Testis (tissue), 5 donors: ENCODE measurements at places on chromosomes 12 and 14. TPM values are rescaled to one million over a fixed set of nuclear protein-coding genes. Genes with fewer than 3 reads are reported as not detected.

DNA sequence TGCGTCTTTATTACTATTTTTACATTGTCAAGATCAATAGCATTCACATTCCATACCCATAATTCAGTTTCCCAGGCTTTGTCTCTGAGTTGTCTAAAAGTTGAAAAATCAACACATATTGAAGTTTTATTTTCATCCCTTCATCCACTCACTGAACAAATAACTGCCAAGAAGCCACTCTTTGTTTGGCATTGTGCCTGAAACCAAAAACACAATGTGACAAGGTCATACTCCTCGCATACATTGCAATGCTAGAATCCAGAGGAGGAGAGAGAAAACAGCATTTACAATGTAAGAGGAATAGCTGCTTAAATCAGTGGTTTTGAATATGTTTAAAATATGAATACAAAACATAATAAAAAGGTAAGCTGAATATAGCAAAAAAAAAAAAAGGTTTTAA, 71.8 kb downstream of the CCDC60 start:
- DNase-seq: no peak

DNA sequence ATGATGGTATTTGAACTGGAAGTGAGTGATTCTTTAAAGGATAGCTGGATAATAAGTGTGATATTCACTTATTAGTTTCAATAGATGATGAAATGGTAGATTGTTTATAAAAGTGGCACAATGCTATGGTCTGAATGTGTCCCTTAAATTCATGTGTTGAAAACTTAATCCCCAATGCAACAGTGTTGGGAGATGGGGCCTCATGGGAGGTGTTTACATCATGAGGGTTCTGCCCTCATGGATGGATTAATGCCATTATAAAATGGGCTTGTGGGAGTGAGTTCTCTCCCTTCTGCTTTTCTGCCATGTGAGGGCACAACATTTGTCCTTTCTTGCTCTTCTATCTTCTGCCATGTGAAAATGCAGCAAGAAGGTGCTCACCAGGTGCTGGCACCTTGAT, 134.0 kb downstream of the SLC38A1 start:
- DNase-seq: no peak

DNA sequence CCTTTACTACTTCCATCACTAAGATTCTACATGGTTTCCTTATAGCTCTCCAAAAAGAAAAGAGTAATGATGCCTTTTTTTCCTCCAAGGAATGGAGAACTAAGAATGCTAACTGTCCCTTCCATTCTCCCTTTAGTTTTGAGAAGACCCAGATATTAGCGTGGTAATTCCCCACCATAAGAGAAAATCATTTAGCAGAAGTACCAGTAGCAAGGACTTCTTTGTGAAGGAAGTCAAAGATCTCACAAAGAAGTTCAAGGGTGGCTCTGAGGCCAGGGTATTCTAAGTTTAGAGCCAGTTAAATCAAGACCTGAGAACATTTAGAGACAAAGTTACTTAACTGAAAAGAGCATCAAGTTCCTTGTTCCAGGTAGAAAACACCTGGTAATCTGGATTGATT, 7.3 kb downstream of the USP15 start:
- no peak for DNase-seq

DNA sequence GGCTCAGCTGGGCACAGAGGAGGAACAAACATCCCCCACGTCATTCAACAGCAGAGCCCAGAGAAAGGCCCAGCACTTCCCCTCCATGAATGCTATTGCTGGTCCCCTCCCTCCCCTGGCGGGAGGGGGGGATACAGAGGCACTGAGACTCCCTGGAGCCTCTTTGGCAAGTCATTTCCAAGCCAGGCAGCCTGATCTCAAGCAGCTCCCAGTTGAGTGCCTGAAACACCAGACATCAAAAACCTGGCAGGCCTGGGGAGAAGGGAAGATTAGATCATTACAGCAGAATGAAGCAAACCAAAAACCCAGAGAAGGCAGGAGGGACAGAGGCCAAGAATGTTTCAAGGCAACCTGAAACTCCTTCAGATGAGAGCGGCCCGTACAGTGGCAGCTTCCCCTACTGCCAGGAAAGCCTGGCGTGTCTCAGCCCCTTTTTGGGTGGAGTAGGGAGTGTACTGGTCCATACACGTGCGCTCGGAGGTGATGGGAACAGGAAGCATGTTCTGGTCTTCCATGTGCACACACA, 92.1 kb downstream of the LRRC74A start:
- DNase-seq: no peak

- no peak for DNase-seq
Measured at GRCh38 chr14:68665131-68665530, 127.7 kb downstream of the ZFP36L1 start.

GRCh38 chr14:71621276-71621675, 311.0 kb upstream of the RGS6 start:
- no peak for DNase-seq

DNA sequence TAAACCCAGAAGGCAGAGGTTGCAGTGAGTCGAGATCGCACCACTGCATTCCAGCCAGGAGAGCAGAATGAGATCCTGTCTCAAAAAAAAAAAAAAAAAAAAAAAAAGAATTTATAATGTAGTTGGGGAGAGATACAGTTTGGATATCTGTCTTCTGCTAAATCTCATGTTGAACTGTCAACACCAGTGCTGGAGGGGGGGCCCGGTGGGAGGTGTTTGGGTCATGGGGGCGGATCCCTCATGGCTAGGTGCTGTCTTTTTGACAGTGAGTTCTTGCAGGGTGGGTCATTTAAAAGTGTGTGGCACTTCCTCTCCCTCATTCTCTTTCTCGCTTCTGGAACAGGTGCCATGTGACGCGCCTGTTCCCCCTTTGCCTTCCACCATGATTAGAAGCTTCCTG, 32.8 kb downstream of the CLIP1 start:
- DNase-seq: no peak

- DNase-seq: no peak
Measured at GRCh38 chr12:65712260-65713004, 111.9 kb upstream of the HMGA2 start.

DNA sequence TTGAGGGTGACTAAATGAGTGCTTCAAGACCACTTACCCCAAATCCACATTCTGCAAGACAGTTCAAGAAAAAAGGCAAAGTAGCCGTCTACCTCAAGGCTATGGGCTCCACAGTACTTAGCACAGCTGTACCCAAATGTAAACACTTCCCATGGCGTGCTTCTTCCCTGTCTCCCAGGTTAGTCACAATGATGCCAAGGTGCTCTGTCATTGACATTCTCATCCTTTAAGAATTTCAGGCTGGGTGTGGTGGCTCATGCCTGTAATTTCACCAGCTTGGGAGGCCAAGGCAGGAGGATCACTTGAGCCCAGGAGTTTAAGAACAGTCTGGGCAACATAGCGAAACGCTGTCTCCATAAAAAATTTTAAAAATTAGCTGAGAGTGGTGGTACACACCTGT, 51.2 kb upstream of the CERS5 start:
- DNase-seq: no peak

- DNase-seq: no peak
Measured at GRCh38 chr14:77557391-77557790, 58.8 kb upstream of the ISM2 start.

DNA sequence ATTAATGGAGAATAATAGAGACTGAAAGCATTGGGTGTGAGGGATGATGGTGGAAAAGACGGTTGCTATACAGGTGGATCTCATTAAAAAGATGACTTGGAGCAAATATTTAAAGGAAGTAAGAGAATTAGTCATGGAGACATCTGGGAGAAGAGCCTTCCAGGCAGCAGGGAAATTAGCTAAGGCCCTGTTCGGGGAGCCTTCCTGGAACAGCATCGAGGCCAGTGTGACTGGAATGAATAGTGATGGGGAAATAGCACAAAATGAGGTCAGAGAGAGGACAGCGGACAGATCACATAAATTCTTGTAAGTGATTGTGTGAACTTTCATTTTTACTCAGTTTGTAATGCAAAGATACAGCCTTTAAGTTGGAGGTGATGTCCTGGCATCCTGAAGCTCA, 842.3 kb downstream of the SLC6A15 start:
- no peak for DNase-seq

DNA sequence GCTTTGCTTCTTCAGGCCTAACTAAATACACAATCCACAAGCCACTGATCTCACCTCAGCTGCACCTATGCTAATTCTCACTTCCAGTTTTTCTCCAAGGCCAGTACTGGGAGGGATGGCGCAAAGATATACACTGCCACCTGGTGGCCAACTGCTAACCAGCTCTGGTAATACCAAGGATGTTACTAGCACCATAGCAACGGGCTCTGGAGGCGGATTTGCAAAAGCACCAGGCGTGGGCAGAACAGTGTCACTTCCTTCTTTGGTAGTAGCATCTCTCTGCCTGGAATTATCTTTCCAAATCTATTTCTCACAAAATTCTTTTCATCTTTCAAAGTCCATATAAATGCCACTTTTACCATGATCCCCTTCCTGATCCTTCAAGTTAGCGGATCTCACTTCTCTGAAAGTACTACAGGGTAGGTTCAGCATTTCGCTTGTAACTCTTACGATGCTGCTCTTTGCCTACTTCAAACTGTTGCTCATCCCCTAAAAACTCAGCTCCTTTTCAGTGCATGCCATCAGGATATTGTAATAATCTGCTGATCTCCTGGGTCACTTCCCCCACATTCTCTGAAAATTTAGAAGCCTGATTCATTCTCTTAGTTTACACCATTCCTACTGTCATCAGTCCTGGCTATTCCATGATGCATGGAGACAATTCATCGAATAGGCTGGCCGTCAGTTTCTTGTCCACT, 37.1 kb upstream of the FOXJ2 start:
- peak; percentile 89 for DNase-seq

GRCh38 chr12:127941332-127941731, 325.6 kb upstream of the TMEM132C start:
- DNase-seq: no peak

DNA sequence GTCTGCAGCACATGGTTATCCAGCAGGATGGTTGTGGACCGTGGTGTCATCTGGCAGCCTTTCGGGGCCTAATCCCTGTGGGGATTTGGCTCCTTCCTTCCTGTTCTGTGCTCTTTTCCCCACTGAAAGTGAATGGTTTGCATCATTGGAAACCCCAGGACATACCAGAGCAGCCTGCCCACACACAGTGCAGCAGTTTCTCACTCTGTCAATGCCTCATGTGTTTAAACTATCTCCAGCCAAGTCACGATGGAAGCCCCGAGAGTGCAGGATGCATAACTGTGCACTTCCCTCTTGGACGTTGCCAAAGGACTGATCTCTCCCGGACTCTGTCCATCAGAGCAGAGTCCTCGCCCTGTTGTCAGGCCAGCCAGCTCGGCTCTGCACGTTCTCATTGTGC, 29.0 kb upstream of the AMN start:
- peak; percentile 88 for DNase-seq

DNA sequence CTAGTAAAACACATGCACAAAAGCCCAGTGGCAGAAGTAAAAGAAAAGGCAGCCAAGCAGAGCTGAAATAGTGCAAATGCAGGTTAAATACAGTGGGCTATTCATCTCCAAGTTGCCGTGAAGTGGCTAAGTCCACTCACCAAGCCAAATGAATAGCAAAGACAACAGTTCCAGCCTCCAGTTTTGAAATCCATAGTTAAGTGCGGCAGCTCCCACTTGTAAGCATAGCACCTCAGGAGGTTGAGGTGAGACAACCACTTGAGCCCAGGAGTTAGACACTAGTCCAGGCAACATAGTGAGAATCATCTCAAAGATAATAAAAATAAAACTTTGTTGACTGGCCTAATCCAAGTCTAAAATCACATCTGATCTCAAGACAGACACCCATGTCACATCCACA, 9.8 kb upstream of the PHLDA1 start:
- DNase-seq: no peak

DNA sequence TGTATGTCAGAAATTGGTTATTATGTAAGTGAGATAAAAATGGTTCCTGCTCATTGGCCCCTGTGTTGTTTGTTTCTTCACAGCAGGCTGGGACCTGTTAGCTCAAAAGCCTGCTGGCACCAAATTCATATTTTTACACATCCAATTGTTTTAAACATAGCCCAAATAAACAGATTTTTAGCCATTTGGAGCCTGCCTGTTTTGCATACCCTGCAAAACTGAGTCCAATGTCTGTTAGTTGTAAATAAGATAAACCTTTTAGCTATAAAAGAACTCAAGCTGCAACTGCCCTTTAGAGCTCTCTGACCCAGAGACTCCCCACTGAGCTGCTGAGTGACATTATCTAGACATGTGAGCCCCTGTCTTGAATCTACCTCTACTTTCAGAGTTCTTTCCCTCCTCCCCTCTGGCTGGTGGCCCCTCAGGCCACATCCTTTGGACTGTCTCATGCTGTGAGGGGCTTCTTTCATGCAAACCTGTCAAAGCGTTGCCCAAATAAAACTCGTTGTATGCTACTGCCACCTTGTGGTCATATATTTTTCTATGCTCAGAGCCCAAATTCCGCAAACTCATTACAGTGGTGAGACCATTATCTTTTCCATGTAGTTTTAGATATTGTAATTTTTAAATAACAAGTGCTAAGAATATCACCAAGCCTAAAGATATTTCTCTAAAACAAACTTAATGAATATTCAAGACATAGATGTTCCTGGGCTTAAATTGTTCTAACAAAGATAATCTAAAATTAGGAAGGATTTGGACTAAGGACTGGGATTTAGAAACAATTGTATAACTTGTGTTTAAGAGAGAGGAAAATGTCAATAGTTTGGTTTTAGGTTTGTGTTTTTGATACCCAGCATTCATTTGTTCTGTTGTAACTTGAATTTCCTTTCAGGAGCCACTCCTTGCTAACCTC, 337.9 kb downstream of the AACS start:
- DNase-seq: peak; percentile 30

Gene ATP23
- total RNA-seq: 76.6 TPM

Gene MRPS35
- 35.1 TPM for total RNA-seq

Gene IL31
- not detected for total RNA-seq

Gene KRAS
- 22.1 TPM for total RNA-seq

Gene OTX2
- not detected for total RNA-seq

Gene SLC10A1
- not detected for total RNA-seq

Gene FANCM
- 25.2 TPM for total RNA-seq
